ENCODE measurements at places on chromosomes 11 and 22.

DNA sequence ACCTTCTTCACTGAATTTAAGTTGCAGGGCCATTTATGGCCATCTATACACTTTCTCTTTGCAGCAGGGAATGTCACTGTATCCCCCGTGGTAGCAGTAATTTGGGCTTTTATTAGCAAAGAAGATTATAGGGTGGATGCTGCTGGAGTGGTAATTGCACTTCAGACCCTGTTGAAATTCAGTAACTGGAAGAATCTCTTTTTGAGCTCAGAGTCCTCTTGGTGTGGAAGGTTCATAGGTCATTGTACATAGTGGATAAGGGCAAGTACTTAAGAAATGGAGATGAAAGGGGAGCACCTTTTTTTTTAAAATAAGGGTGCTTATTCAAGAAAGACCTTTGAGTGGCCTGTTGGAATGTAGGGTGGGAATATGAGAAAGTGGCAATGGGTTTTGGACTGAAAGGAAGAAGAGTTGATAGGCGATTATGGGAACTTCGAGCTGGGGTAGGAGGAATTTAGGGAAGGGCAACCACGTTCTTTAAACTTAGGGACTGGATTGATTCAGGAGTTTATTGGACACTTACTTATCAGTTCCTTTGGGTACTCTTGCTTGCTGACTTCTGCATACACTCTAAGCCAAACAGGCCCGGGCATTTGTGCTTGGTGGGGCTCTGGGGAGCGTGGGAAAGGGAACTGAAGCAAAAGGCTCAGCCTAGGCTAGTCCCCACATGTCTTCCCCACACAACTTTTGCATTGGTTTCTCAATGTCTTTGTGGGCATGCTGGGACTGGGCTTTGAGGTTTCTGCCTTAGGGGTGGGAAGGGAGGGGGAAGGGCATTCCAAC is 26.5 kb downstream of the CTNND1 start:
- no peak for ATAC-seq

GRCh38 chr11:2347308-2347830 is 29.7 kb upstream of the CD81 start:
- no peak for ATAC-seq

DNA sequence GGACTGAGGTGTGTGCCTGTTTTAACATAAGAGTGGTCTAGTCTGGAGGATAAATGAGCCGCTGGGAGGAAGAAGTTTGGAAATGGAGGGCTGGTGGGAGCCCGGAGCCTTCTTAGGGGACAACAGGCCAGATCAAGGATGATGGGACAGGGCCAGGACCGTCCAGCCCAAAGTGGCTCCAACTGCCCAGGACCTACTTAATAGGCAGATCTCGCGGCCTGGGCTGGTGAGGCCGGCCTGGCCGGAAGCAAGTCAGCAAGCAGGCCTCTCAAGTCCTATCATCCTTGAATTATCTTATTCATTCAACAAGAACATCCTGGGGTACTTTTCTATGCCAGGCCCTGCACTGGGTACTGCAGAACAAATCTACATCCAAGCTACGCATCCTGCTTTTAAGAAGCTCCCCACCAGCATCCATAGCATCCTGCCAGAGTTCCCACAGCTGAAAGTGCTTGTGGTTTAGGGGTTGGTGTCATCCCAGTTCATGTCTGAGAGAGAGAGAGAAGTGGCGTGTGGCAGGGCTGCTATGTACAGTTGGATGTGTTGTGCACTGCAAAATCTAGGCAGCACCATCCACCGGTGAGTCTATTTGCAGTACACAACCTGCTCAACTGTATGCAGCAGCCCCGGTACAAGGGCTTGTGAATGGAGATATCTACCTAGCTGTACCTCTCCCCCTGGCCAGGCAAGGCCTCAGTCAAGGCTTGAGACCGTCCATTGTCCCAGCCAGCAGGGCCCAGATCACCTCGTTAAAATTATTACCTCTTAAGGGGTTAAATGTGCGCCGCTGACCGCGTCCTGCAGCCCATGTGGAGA is 82.1 kb downstream of the FBLN1 start:
- ATAC-seq, result no peak

DNA sequence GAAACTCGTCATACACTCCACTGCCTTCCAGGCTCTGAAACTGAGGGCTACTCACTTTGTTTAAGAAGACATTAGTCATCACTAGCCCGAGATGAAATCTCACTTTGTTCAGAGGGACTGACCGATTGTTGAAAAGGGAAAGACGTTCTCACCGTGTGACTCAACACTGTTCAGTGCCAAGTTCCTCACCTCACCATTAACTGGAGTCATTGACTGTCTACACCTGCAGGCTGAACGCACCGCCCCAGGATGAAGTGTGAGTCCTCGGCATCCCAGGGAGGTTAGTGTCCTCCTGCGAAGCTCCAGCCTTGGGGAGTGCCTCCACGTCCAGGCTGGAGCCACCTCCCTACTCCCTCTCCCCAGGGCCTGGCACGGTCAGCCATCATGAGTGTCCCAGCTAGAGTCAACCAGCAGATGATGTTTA is 30.4 kb downstream of the FADD start:
- peak; percentile 65 for ATAC-seq

DNA sequence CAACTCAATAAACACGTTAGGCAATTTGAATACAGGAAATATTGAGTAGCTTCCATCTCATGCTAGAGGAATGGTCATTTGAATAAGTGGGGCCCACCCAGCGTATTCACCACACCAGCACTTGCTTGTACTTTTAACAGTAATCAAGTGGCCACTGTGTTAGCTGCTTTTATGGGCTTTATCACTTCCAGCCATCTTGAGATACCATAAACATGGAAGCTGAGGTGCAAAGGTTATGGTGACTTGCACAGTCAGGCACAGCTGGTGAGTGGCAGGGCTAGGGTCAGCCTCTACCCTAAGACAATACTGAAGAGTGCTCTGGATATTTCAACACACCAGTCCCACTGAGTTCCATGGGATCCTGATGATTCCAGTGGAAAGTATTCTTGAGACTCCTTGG is 6.7 kb downstream of the JOSD1 start:
- no peak for ATAC-seq

DNA sequence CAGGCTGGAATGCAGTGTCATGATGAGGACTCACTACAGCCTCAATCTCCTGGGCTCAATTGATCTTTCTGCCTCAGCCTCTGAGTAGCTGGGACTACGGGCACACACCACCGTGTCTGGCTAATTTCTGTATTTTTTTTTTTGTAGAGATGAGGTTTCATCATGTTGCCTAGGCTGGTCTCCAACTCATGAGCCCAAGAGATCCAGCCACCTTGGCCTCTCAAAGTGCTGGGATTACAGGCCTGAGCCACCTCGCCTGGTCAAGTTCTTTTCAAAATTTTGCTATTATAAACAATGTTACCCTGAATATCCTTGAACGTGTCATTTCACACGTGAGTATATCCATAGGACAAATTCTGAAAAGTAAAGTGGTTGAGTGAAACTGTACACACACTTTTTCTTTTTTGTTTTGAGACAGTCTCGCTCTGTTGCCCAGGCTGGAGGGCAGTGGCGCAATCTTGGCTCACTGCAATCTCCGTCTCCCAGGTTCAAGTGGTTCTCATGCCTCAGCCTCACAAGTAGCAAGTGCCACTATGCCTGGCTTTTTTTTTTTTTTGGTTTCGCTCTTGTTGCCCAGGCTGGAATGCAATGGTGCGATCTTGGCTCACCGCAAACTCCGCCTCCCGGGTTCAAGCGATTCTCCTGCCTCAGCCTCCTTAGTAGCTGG is 21.6 kb upstream of the EP300 start:
- ATAC-seq, result no peak

Data from activated CD4-positive, CD25-positive, alpha-beta regulatory T cell treated with anti-CD3 and anti-CD28 coated beads, Interleukin-2, amount 50 U/mL, for 24 hours (primary cell).